ENCODE measurements at places on chromosomes 12 and 14. TPM values are rescaled to one million over a fixed set of nuclear protein-coding genes. Genes with fewer than 3 reads are reported as not detected.

The MGAT4C gene
- 0.06 TPM for total RNA-seq

GRCh38 chr14:72513965-72514659 lies 379.8 kb downstream of the DPF3 start:
- DNase-seq: peak; percentile 65

DNA sequence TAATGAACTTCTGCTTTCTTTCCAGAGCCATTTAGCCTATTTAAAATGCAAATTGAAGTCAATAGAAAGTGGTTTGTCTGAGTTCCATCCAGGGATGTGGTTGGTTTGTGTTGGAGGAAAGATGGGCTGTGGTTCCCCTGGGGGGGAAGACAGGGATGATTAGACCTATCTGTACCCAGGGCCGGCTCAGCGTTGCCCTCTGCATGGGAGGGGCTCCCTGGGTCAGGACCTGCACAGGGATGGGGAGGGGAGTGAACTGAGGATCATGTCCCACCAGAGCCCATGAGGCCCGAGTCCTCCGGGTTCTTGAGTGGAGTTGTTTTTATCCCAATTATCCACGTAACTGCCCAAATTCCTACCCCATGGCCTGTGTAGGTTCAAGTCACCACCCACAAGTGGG lies 76.9 kb upstream of the SFSWAP start:
- no peak for DNase-seq

The FGF6 gene
- total RNA-seq: not detected

DNA sequence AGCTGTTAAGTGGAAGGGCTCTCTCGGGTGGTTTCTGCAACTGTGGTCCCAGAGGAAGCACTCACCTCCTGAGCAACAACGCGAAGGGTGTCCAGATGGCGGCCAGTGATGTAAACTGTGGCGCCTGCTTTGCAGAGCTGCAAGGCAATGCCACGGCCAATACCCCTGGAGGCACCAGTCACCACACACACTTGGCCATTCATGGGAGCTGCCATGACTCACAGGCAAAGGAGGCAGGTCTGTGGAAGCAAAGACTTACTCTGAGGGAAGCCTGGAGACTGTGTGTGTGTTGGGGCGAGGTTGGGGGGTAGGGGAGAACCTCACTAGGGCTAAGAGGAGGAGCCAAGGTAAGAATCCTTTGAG lies 707 bp downstream of the DHRS1 start:
- DNase-seq: peak; percentile 72

DNA sequence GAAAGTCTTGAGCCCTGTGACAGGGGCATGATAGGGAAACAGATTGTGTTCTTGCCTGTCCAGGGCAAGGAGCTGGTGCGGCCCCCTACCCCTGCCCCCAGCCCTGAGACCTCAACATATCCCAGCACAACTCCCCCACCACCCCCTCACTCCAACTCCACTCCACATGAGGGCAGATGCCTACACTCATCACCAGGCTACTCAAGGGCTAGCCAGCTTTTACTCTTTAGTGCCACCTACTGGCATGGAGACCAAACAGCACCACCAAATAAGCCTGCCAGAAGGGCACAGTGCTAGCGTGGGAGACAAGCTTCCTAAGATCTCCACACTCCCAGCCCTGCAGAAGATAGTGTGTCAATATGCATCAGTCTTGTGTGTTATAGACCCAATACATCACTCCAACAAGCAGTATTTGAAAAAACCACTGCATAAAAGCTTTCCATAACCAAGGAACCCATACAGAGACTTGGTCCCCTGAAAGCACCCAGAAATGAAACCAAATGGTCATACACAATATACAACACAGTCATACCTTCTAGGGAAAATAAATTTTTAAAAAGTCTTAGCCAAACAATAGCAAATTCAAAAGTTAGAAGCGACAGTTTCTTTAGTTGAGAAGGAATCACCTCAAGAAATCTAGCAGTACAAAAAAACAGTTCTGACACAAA lies 154.4 kb downstream of the KCNK10 start:
- peak; percentile 20 for DNase-seq

DNA sequence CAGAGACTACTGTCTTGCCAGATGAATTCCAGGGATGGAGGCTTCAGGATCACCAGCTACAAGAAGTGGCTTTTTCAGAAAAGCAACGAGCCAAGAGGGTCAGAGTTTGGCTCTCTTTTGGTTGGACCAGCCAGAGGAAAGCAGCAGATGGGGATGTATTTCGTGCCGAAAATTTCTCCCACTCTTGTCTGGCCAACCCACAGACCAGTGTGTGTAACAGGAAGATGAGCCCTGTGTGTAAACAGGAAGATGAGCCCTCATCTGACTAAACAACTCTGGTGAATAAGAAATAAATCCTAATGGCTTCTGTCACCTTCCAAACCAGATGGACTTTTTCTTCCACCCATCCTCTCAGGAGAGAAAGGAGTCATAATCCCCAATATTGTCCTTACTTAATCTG lies 13.1 kb downstream of the GPR68 start:
- no peak for DNase-seq

GRCh38 chr12:55906056-55906455 lies 21.6 kb downstream of the PYM1 start:
- peak; percentile 56 for DNase-seq
